Activated T-cell treated with anti-CD3 and anti-CD28 coated beads, Interleukin-2, amount 50 U/mL, for 72 hours (primary cell): ENCODE measurements at places on chromosomes 11 and 22. TPM values are rescaled to one million over a fixed set of nuclear protein-coding genes. Genes with fewer than 3 reads are reported as not detected.

- DNase-seq, result no peak
Observed at GRCh38 chr22:31623592-31624304, 38.3 kb downstream of the PISD start.

DNA sequence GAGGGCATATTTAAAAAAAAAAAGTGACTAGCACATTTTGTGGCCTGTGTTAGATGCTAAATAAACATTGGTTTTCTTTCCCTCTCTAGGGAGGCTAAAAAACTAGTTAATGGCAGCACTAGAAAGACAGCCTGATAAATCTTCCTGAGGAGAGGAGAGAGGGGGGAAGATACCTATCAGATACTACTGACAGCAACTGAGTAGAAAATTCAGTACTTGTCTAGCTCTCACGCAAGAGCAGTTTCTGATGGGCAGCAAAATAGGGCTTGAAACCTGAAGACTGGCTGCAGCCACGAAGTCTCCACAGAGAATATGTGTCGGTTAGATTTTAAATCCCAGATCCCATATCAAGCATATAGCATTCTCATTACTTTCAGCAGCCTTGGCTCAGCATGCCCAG, 388.2 kb downstream of the KCNA4 start:
- DNase-seq, result no peak

The C22orf42 gene
- total RNA-seq, result not detected

The C11orf91 gene
- total RNA-seq, result not detected

DNA sequence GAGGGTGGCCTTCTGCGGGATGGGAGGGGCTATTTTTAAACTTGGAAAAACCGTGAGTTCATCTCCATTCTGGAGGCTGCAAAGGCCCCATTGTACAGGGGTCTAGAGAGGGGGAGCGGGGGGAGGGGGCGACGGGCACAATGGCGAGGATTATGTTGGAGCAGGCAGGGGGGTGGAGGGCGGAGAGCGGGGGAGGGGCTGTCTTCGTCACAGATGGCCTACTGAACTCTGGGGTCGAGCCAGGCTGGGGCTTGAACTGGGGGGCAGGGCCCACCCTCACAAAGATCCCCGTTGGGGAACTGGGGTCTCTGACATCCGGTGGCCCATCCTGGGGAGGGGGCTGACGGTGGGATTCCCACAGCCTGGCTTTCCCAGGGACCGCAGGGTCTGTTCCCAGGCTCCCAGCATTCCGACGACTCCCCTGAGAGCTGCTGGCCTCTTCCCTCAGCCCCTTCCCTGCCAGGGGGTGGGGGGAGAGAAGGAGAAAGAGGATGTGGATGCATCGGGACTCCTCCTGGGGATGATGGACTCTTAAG, 3.4 kb upstream of the MCAM start:
- DNase-seq, result no peak

The SOX10 gene
- total RNA-seq, result not detected

GRCh38 chr22:35044607-35045390, 21.2 kb upstream of the ISX start:
- no peak for DNase-seq

GRCh38 chr11:13277768-13278608, at the start of gene BMAL1:
Gene BMAL1, plus strand, starts transcription at chr11:13277790. Its CDS starts 76,519 bp downstream, at chr11:13354309.
- DNase-seq, result peak; percentile 66

DNA sequence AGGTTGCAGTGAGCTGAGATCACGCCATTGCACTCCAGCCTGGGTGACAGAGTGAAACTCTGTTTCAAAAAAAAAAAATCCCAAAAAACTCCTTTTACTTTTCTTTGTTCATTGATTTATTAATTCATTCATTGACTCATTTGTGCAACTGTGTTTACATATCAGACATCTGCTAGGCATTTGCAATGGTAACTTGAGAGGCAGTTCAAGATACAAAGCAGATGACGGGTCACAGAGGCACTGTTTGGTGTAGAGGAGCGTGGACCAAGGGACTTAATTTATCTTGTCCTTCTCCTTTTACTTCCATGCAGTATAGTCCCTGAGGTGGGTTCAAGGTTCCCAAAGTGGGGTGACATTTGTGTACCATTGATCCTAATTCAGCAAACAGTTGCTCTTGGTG, 71.4 kb downstream of the KIAA1671 start:
- no peak for DNase-seq

DNA sequence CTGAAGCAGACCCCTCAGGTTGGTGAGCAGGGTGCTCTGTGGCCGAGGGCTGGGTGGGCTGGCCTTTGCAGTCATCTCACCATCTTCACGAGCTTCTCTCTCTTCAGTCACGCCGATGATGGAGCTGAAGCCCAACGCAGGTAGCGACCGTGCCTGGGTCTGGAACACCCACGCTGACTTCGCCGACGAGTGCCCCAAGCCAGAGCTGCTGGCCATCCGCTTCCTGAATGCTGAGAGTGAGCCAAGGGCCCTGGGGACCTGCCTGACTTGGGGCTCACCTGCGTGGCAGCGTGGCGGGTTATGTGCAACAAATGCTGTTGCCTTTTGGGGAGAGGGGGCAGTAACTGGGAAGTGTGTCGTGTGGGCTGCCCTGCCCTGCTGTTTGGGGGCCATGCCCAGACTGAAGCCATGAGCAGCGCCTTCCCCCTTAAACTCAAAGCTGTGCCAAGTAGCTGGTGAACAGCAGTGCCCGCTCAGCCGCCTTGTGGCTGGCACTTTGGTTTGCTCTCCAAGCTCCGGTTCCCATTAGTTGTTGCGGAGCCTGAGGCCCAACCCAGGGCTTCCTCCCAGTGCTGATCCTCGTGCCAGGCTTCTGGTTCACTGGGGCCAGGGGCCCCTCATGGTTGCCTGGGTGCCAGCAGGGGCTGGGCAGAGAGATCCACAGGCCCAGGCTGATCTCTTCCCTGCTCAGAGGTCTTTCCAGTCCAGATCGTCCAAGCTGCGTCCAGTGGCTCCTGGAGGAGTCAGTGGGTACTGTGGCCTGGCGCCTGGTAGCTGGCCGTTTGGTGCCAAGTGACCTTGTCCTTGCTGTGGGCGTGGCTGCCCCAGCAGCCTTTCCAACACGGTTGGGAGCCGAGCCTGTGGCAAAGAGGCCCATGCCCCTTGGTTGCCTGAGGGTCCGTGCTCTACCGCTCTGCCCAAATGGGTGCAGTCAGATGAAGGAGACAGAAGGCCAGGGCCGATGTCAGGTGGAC, 6.1 kb upstream of the ZDHHC8 start:
- no peak for DNase-seq

GRCh38 chr11:6237266-6237665, 1.6 kb upstream of the CNGA4 start:
- DNase-seq, result no peak

DNA sequence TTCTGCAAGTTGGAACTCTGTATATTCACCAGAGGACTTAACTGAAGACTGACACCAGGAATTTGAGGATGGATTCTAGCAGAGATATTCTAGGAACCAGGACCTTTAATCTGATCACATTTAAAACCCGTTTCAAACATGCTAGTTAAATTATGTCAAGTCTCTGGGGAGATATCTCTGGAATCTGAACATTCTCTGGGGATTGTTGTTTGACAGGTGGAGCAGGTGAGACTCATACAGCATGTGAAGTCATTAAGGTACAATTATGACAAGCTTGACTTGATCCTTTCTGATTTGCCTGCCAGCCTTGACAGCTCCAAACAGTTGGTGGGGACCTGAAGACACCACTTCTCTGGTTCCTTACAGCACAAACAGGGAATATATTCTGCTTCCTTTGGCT, 100.3 kb downstream of the FAT3 start:
- DNase-seq, result no peak

DNA sequence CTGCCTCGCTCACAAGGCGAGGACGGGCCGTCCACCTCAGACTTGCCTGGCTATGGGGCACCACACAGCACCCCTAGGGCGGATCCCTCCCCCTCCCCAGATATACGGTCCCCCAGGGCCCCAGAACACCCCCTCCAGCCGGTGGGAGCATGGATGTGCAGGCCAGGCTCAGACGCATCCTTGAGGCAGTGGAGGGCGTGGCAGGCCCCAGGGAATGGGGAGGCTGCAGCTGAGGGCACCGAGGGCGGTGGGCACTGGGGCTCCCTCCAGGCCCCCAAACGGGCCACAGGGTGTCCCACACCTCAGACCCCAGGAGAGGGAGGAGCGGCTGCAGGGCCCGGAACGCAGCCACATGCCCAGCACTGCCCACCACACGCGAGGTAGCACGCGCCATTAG, 12.1 kb downstream of the TTLL8 start:
- DNase-seq, result no peak

DNA sequence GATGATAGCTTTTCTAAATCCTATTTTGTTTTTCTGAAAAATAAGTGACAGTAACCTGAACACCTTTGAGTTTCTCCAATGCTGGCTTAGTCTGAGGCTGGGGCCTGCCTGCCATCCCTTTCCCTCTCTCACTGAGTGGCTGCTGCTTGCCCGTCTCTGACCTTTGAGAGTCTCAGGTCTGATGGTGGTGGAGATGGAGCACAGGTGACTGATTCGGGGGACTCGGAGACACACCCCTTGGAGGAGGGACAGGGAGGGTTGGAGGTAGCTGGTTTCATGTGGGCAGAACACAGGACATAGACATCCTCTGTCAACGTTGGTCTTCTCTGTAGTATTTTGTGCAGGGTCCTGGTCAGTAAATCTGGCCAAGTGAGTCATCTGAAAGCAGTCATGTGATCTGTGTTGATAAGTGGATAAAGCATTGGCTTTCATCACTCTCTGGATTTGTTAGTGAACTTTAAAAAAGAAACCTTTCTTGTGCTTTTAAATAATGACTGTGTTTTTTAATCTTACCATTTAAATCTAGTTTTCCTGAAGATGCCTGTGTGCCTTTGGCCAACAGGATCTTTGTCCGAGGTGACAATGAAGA, 47.1 kb upstream of the CLDN5 start:
- DNase-seq, result no peak

The MS4A6E gene
- not detected for total RNA-seq

- DNase-seq, result no peak
Observed at GRCh38 chr11:94790661-94791180, 22.6 kb downstream of the AMOTL1 start.

GRCh38 chr11:74311352-74311926, at the start of gene P4HA3:
Gene P4HA3, minus strand, starts transcription at chr11:74311640. Its CDS starts 29 bp downstream, at chr11:74311611.
- peak; percentile 67 for DNase-seq

The CBX7 gene
- total RNA-seq, result 41.5 TPM

DNA sequence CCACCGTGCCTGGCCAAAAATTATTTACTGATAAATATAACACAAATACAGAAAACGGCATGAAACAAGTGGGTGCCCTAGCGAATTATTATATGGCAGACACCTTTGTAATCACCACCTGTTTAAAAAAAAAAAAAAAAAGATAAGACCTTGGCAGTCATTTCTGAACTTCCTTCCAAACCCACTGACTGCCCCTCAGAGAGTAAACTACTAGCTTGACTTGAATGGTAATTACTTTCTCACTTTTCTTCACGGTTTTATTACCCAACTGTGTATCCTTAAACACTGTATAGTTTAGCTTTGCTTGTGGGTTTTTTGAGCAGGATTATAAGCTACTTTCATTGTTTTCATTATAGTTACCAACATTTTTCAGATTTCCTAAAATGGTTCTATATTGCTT, 23.7 kb downstream of the SFI1 start:
- DNase-seq, result no peak

DNA sequence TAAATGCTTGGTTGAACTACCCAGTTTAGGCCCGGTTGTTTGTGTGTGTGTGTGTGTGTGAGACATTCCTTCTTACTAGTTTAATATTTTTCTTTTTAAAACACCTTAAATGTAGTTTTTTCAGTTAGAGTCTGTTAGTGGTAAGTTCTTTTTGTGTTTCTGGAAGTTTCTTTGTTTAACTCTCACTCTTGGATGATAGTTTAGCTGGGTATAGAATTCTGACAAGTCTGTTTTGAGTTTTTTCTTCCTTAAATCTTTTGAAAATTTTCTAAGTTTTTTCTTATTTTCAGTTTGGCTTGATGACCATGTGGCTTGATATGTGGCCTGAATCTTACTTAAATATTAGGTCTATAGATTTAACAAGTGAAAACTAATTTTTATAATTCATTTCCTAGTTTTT, 60.1 kb downstream of the PDE3B start:
- no peak for DNase-seq

- DNase-seq, result no peak
Observed at GRCh38 chr22:49086181-49086580, 741.5 kb downstream of the BRD1 start.
